Right ventricle myocardium inferior (tissue), 1 donor: ENCODE measurements at places on chromosomes 5 and 9. TPM values are rescaled to one million over a fixed set of nuclear protein-coding genes. Genes with fewer than 3 reads are reported as not detected.

The RNF183 gene
- not detected for total RNA-seq

The CD180 gene
- total RNA-seq: 1.6 TPM

The PCDHGB4 gene
- 4.6 TPM for total RNA-seq

The FOXD4L4 gene
- total RNA-seq: not detected
